ENCODE measurements at places on chromosomes 1 and 21.

DNA sequence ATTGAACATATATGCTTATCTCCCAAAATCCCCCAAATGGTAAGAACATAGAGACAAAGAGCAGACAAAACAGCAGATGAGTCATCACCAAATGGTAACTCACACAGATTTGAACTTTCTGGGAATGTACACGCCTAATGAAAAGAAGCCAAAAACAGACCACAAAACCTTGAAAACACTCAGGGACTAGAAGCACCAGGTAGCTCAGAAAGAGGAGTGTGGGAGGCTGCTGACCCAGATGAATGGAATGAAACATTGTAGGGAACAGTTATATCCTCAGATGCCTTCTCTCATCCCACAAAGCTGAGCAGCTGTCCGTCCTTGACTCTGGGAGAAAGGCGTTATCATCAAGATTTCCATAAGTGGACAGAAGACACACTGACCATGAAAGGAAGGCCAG, 307.0 kb upstream of the USP25 start:
- no peak for DNase-seq

GRCh38 chr1:181061891-181062835, 26.3 kb upstream of the IER5 start:
- DNase-seq: no peak

DNA sequence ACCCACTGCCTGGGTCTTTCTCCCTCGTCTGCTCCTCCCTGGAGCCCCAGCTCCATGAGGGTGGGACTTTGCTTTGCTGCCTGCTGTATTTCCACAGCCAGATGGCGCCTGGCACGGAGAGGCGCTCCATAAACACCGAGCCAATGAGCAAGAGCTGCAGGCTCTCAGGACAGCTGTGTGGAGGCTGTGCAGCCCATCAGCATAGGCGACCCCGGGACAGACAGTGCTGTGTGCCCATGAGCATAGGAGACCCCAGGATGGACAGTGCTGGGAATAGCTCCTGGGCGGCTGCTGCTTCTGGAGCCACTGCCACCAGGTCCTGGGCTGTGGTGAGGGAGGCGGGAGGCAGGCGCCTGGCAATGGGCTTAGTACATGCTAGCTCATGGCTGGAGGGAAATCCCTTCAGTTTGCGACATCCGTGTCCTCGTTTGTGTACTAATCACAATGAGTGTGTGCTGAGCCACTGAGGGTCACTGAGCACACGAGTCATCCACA, 29.2 kb downstream of the CEP104 start:
- DNase-seq: no peak

DNA sequence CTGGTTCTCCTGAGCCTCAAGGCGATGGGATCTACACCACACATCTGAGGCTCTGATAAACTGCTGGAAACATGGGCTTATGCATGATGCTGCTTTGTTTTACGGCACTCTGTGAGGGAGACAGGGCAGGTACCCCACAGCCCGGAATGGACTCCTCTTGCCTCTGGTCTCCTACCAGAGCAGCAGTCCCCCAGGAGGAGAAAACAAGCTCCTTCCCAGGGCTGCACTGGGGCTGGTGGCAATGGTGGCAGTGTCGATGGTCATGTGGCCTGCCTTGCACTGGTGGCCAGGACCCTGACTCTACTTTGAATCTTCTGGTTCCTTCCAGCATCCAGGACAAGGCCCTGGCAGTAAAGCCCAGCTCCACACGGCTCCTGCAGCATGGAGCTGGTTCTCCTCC, 79.4 kb downstream of the TOMM20 start:
- DNase-seq: no peak

GRCh38 chr1:47759251-47759935, 237.8 kb downstream of the TRABD2B start:
- DNase-seq: no peak

DNA sequence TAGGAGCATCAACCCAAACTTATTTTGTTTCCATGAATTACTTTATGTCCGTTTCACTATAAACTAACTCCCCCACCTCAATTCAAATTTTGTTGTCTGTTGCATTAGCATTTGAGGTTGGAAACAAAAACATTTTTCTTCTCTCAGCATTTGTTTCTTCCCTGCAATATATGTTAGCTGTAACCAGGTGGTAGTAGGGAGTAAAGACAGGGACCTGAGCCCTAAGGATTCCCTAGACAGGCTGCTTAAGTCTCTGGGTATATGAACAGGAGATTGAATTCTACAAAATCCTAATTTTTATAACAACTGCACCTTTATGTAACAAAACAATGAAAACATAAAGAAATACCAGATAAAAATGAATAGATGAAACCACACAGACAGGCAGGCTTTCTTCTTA, 242.6 kb downstream of the PAPPA2 start:
- DNase-seq: no peak

DNA sequence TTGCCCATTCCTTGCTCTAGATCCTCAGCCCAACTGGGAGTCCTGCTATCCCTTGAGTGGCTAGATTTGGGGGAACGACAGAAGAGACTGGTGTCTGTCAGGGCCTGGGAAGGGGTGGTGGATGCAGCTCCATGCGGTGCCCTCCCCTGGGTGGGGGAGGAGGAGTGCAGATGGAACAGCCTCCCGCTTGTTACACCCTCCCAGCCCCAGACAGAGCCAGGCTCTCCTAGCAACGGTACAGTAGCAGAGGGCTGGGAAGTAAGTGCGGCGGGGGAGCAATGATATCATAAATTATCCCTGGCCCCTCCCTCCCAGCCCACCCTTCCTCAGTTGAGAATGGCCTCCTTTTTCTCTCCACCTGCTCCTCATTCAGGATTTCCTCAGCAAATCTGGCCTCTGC, 37.2 kb downstream of the RHBG start:
- no peak for DNase-seq

- no peak for DNase-seq
These were observed 3.0 kb downstream of the MTARC2 start for GRCh38 chr1:220751111-220751510.

DNA sequence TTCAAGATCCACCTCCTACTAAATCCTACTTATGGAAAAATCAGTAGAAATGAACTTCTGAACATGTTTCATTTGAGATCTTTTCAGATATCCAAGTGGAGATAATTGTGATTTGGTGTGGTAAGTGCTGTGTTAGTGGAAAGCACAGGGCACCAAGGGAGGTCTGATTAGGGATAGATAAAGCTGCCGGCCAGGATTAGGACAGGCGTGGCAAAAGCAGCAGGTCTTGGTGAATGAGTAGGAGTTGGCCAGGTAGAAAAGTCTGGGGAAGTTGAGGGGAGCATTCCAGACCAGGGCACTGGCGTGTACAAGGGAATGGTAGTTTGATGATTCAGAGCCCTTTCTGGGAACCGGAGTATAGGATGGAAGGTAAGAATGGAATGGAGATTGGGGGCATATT, 47.8 kb downstream of the AZIN2 start:
- DNase-seq: no peak

DNA sequence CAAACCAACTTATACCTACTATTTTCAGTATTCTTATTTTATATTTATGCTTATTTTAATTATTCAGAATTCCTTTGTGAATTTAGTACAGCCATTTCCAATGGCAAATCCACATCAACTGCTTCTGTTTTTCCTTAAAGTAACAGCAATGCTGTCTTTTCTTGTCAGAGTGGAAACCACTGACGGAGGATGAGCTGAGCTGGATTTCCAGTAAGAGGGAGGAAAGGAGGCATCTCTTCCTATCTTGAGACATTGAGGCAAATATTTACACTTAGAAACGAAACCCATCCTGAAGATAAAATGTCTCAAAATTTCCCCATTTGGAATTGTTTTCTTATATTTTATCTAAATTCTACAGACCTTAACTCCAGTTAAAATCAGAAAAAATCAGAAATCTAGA, 66.1 kb upstream of the SLC44A3 start:
- DNase-seq: no peak

- no peak for DNase-seq
These were observed 88.1 kb downstream of the CCDC30 start for GRCh38 chr1:42551180-42551579.

DNA sequence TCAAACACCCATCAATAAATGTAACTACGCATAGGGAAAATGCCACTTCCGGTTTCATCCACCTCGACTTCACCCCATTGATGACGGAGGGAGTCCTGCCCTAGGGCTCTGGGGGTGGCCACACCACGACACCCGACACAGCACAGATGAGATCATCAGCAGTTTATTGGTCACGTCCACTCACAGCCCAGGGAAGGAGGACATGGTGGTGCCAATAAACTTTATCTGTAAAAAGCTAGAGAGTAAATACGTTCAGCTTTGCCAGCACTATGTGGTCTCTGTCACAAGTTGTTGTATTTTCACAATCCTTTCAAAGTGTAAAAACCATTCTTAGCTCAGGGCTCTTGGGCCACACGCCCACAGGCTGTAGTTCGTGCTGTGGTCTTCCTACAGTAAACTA, 16.3 kb downstream of the SETD4 start:
- DNase-seq: no peak

GRCh38 chr1:227959325-227959860, 11.7 kb upstream of the WNT9A start:
- no peak for DNase-seq

GRCh38 chr21:42248783-42249597, 30.1 kb downstream of the ABCG1 start:
- DNase-seq: no peak

- no peak for DNase-seq
These were observed 193.6 kb downstream of the RPS6KC1 start for GRCh38 chr1:213244664-213245091.

GRCh38 chr1:99728494-99729235, 37.8 kb downstream of the FRRS1 start:
- no peak for DNase-seq

GRCh38 chr1:145892486-145893087, 6.9 kb upstream of the ANKRD35 start:
- DNase-seq: no peak

- no peak for DNase-seq
These were observed 67.2 kb upstream of the FOXD3 start for GRCh38 chr1:63255153-63255552.

GRCh38 chr1:218365226-218365999, 20.3 kb downstream of the TGFB2 start:
- DNase-seq: no peak

GRCh38 chr1:11701551-11701961, 10.0 kb downstream of the DRAXIN start:
- DNase-seq: no peak

DNA sequence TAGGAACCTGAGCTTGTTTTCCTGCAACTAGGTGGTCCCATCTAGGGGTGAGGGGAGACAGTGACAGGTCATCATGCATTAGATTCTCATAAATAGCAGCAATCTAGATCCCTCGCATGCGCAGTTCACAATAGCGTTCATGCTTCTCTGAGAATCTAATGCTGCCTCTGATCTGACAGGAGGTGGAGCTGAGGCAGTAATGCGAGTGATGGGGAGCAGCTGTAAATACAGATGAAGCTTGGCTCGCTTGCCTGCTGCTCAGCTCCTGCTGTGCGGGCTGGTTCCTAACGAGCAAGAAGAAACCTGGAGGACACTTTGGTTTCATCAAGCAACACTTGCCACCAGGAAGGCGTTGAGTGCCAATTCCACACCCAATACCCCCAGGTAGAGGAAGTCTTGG, 95.1 kb upstream of the OLIG2 start:
- no peak for DNase-seq

GRCh38 chr21:21463456-21463855, 465.2 kb downstream of the NCAM2 start:
- no peak for DNase-seq

DNA sequence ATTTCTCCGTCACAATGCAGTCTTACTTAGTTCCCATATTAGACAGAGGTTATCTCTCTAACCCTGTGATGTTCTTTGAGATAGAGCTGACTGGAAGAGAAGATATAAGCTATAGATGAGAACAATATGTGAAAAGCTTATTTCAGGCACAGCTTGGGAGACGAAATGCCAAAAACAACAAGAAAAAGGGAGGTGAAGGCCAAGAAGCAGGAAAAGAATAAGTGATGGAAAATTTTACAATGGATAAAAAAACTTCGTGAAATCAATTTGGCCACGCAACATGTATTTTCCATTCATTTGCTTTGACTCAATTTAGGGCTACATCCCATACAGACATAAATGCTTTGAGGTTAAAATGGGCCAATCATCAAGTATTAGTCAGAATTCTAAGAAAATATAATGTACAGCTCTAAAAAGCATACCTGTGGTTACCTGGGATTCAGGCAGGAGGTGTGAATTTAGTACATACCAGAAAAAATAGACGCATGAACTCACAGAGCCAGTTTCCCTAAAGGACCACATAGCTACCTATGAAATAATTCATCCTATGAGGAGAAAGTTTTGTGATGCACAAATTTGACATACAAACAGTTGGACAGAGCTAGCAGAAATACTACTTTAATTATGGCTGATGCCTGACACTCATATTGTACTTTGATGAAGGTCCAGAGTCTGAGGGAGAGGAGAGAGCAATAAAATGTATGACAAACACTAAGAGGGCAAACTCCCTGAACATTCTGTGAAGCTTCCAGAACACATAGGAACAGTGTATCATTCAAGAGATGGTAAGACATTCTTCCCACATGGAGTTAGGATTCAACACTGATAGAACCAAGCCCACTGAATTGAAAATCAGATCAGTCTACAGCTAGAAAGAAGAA, 12.1 kb downstream of the RGS1 start:
- DNase-seq: no peak

DNA sequence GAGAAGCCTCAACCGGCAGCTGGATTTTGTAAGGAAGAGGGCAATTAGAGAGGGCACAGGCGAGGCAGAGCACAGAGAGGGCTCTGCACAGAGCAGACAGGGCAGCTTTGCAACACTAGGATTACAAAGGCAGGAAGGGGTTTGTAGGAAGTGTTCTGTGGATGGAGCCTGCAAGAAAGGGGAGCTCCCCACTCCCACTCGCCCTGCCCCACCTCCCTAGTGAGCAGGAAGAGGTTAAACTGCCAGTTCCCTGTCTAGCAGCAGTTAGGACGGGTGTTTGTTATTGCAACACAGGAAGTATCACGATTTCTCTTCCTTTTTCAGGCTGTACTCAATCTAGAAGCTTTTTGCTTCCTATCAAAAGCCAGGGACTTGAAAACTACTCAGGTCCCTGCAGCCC, 63.3 kb upstream of the LRRC8D start:
- DNase-seq: no peak

GRCh38 chr1:234608911-234609690, 877 bp downstream of the IRF2BP2 start:
- no peak for DNase-seq

DNA sequence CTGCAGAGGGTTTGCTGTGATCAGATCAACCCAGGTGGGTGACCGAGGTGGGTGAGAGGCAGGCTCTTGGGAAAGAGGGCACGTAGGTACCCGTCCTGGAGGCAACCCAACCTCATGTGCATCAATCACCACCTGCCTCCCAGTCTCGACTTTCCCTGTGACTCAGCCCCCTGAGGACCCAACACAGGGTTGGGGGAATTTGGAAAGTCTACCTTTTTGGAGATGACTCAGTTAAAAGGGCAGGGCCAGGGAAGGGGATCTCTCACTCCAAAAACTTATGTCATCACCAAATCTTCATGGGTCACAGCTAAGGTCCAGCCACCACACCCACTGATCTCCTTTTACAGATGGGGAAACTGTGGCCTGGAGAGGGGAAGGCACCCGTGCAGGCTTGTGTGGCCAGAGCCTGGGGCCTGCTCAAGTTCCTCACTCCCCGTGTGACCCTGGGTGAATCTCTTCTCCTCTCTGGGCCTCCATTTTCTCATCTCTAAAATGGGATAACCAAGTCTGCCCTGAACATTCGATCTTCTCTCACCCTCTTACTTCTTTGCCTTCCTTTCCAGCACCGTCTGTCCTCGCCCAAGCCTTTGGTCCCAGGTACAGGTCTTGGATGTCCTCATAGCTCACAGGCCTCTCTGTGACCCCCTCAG, 34.6 kb upstream of the WNT4 start:
- no peak for DNase-seq
